ENCODE measurements at places on chromosomes 12 and 14.

DNA sequence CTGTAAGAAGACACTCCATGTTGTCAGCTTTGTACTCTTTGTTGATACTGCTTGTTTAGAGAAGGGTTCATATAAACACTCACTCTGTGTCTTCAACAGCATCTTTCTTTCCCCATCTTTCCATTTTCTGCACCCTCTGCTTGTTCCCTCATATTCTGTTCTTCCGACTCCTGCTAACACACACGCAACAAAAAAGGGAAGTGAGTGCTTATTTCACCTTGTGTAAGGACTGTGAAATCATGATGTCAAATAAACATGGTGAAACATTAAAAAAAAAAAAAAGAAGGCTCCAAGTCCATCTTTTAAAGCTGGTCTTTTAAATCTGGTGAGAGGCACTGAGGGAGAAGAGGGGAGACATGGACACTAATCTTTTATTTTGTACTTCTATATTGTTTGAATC is 145.4 kb downstream of the RPAP3 start:
- no peak for DNase-seq

- DNase-seq: no peak
Observed at GRCh38 chr12:119393677-119394076, 59.1 kb downstream of the CCDC60 start.

DNA sequence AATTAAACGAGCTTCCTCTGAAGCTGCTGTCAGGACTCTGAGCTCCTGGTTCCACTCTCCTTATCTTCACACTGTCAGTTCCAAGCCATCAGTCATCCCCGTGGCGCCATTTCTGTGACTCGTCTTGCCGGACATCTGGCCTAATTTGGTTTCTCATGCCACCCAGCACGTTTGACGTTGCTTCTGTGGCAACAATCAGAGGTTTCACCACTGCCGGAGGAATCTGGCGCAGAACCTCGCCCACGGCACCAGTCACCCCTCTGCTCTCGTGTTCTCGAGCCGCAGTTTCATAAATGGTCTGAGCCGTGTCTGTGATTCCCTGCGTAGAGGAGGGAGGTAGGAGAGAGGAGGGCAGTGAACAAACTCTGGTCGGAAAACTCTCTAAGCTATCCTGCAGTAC is 29.7 kb downstream of the BDKRB1 start:
- no peak for DNase-seq

DNA sequence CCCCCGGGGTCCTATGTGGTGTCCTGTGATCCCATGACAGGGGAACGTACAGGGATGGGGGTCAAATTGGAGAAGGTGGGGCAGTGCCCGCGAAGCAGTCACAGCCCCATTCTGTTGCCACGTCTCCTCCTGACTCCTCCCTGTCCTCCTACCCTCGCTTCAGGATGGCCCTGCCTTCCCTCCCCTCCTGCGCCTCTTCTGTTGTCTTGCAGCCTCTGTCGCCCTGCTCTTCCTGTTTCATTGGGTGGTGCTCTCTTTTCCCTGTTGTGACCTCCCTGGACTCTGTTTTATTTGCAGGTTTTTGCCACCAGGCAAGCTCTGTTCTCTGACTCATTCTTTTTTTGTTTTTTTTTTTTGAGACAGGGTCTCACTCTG is 18.7 kb downstream of the CABP1 start:
- no peak for DNase-seq

DNA sequence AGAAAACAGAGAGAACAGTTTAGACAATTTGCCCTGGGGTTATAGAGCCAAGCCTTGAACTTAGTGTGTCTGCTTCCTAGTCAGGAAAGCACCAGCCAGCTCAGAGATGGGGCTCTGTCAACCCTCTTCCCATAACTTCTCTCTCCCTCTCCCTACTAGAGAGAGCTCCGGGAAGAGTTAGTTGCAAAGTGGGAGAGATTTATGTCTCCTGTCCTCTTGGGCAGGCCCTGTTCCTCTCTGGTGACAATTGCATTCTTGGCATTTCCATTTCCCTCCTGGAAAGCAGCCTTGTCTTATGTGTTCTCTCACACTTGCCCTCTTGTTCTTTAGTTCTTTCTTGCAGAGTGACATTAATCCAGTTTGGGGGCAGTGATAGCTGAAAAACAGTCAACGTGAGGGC is 42.1 kb upstream of the TUNAR start:
- DNase-seq: no peak

- DNase-seq: peak; percentile 68
Observed at GRCh38 chr14:50321009-50321660, 9.0 kb downstream of the DMAC2L start.

DNA sequence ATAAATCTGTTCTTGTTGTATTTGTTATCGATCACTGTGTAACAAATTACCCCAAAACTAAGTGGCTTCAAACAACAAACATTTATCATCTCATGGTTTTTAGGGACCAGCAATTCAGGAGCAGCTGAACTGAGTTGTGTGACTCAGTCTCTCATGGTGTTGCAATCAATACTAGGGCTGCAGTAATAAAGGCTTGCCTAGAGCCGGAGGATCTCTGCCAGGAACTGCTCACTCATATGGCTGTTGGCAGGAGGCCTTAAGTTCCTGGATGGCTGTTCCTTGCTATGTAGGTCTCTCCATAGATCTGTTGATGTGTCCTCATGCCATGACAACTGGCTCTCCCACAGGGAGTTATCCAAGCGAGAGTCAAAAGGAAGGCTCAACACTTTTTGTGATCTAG is 3.8 kb upstream of the PSMC6 start:
- DNase-seq: peak; percentile 20

DNA sequence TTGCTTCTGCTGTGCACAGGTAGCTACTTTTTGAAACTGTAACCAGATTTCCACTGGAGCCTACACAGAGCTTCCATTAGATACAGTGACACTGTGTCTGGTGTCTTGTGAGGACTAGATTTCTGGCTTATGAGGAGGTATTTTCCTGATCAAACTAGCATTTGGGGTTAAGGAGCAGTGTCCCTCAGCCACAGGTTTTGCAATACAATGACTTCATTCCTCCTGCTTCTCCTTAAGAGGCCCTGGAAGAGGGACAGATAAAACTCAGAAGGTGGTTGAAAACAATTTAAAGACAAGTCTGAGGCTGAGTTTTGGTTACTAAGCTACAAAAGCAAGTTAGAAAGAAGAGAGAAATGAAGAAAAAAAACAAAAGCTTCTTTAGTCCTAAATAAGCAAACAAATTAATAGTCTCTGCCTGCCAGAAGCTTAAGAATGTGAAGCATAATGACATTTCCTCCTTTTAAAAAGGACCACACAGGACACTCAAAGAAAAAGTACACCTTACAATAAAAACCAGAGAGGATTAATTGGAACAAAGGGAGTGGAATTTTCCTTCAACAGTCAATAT is 53.0 kb downstream of the PKP2 start:
- no peak for DNase-seq

DNA sequence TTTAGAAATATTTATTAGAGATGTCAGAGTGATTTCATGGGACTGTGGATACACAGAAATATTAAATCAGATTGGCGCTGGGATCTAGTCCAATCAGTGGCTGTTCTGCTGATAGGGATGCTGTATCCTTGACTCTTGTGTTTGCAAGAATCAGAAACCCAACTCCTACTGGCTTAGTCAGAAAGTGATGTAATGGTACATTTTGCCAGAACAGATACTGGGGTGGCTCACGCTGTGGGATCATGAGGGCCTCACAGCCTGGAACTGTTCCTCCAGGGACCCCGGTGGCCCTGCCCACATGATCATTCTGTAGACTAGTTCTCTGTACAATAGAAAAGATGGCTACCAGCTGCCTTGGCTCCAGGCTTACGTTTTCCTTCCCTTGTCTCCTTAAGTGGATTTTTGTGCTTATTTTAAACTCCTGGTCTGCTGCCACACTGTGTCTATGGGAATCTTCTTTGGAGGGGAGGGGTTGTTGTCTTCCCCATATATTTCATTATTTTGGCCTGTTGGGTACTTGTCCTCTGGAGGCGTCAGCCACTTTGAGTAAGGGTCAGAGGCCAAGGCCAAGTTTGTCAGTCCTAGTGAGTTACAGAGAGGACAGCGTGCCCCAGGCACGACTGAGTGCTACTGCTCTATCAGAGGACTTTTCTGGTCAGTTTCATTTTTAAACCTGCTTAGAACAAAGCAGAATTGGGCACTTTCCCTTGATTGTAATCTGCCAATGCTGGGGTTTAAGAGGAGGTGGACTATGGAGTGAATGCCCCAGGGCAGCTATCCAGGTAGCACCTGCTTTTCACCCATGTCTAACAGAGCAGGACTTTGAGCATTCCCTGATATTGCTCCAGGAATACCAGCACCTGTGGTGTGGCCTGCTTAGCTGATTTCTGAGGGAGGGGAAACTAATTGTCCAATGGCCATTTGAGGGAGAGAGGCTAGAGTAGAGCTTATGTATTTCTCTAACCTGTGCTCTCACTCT is 164.3 kb downstream of the SLC5A8 start:
- no peak for DNase-seq

DNA sequence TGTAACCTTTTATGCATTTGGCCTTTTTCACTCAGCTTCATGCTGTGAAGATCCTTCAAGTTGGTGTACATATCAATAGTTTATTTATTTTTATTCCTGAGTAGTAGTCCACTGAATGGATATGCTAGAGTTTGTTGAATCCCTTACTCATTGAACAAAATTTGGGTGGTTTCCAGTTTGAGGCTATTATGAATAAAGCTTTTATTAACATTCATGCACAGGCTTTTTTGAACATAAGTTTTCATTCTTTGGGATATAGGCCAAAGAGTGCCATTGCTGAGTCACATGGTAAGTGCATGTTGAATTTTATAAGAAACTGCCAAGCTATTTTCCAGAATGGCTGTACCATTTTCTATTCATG is 59.5 kb upstream of the CAPRIN2 start:
- no peak for DNase-seq

DNA sequence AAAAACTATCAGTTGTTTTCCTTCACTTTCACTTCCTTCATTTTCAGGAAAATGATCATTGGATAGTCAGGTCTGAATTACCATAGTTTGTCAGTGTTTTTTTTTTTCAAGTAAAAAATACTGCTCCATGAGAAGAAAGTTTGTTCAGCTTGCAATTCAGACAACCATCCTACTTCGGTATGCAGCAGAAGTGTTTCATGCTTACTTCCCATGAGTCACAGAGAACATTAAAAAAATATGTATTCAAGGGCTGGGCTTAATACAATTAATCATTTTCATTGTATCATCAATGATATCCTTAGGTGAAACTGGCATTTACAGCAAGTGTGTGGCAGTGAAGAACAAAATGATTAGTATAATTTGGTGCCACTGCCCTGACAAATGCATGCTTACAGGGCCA is 21.6 kb downstream of the PYM1 start:
- no peak for DNase-seq

DNA sequence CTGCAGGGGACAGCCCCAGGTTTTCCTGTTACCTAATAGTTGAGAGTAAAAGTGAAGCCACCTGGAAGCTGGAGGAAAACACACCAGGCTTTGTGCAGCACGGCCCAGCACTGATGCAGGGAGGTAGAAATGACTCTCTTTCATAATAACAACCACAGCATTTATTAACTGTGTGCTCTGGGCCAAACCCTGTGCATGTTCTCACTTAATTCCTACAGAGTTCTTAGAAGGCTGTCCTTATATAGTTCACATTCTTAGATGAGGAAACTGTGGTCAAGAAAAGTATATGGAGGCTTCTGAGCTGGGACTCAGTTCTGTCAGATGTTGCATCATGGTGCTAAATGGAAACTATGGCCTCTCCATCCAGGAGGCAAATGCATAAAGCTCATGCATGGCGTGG is 100.0 kb downstream of the PAPOLA start:
- no peak for DNase-seq

DNA sequence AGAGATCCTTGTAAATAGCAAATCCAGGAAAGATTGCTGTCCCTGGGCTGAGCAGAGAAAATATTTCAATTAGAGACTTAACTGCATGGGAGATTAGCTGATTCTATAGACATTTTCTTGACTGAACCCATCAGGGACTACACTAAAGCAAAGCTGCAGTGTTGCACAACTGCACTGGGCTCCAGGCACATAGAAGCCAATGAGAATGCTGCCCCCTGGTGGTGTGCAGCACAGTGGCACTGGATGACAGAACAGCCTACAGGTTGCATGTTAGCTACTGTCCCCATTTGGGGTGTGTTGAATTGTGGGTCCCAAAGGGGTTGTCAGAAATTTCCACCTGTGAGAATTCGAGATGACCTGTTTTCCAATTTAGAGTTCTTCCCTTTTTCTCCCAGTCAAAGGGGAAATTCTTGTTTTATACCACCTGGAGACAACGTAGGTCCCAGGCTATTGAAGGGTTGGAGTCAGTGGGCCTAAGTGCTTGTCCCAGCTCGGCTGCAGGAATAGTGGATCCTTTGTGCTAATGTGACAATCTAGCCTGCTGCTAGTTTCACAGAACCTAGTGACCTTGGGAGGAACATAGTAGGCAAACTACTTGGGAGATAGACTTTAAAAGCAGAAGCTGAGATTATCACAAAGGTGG is 114.7 kb downstream of the SLC8A3 start:
- DNase-seq: no peak

- DNase-seq: no peak
Observed at GRCh38 chr12:116094475-116094874, 183.0 kb downstream of the MED13L start.

DNA sequence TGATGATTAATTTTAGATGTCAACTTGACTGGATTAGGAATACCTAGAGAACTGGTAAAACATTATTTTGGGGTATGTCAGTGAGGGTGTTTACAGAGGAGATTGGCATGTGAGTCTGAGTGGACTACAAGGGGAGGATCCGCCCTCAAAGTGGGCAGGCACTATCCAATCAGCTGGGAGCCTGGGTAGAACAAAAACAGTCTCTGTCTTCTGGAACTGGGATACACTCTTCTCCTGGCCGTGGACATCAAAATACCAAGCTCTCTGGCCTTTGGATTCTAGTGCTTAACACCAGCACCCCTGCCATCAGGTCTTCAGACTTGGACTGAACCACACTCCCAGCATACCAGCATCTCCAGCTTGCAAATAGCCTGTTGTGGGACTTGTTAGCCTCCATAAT is 4.4 kb upstream of the SCAF11 start:
- DNase-seq: no peak

Measured in CD4-positive, alpha-beta T cell treated with Interferon gamma for 1 hour (primary cell).